Suprapubic skin (tissue), 4 donors: ENCODE measurements at places on chromosomes 5 and 9. TPM values are rescaled to one million over a fixed set of nuclear protein-coding genes. Genes with fewer than 3 reads are reported as not detected.

DNA sequence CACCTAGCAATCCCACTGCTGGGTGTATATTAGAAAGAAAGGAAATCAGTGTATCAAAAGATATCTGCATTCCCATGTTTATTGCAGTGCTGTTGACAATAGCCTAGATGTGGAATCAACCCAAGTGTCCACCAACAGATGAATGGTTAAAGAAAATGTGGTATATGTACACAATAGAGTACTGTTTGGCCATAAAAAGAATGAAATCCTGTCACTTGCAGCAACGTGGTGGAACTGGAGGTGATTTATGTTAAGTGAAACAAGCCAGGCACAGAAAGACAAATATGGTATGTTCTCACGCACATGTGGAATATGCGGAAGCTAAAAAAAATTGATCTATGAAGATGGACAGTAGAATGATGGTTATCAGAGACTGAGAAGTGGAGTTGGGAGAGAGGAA lies 221.6 kb upstream of the DAP start:
- no peak for DNase-seq

The IL4 gene
- not detected for total RNA-seq

- DNase-seq, result no peak
These were observed 58.2 kb downstream of the CRB2 start for GRCh38 chr9:123414204-123414603.

- no peak for DNase-seq
These were observed 9.1 kb upstream of the EGFLAM start for GRCh38 chr5:38249301-38249700.

DNA sequence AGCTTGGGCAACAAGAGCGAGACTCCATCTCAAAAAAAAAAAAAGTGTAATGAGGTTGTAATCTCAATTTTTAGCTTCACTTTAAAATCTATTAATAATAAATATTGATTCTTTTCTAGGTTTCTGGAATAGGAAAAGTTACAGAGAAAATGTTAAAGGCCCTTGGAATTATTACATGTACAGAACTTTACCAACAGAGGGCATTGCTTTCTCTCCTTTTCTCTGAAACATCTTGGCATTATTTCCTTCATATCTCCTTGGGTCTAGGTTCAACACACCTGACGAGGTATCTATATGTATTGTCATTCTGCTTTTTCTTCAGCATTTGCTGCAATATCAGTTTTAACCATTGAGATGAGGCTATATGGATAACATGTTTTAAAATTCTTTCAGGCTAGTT lies 26.6 kb upstream of the ANKDD1B start:
- DNase-seq, result no peak

The SPINK6 gene
- 2.3 TPM for total RNA-seq

GRCh38 chr5:96743065-96743768 lies 64.5 kb downstream of the ERAP1 start:
- DNase-seq, result no peak

DNA sequence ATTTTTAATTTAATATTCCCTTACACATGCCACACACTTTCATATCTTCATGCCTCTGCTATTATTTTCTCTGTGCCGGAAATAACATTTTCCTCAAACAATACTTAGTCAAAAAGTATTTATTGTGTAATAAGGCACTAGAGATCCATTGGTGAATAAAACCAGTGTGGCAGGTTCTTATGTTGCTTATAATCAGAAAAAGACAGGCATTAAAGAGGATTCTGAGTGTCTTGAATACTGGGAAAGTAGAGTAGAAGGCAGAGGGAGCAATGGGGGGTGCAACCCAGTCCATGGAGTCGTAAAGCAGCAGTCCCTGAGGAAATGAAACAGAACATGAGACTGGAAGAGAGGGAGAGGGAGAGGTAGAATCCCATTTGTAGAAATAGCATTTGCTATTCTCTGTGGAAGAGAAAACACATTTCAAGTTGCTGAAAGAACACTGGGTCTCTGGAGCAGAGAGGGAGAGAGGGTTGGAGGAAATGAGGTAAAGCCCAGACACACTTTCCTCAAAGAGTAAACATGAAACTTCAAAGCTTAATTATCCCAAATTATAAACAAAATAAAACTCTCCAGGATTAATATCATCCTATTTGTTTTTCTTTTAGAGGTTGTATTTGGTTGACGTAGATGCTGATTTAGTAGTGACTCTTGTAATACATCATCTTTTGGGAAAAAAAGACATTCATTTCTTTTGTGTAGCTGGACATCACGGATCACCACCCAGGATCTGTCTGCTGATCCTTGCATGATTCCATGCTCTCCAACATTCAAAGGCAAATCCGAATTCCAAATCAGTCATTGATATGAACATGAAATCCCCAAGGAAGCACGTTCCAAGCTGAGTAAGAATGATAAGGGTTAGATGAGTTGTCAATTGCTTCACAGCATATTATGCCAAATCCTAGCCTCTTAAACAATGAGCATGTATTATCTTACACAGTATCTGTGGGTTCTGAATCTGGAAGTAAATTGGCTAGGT lies 37.4 kb upstream of the GRAMD2B start:
- DNase-seq, result no peak

- no peak for DNase-seq
These were observed 145.3 kb downstream of the PLK2 start for GRCh38 chr5:58314356-58315210.

The CCL27 gene
- 169 TPM for total RNA-seq

- no peak for DNase-seq
These were observed 116.5 kb upstream of the MSX2 start for GRCh38 chr5:174607916-174608315.

GRCh38 chr5:31442058-31442745 lies 89.7 kb downstream of the DROSHA start:
- DNase-seq, result no peak

GRCh38 chr5:179786861-179787260 lies 6.9 kb upstream of the LTC4S start:
- DNase-seq, result no peak

- DNase-seq, result no peak
These were observed 70.2 kb upstream of the CTSL start for GRCh38 chr9:87655731-87656130.

DNA sequence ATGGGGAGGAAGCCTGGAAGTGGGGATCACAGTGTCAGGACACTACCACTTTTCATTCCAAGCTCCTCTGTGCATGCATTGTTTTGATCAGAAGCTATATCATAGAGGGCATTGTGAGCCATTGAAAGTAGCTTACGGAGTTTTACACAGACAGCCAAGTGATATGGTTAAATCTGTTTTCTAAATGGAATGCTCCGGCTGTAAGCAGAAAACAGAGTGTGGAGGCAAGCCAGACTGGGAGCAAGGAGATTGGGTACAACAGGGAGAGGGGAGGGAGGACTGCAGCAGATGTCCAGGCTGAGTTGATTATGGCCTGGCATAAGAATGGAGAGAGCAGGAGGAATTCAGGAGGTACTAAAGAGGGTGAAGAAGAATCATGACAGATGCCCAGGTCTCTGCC lies 15.5 kb upstream of the SOWAHA start:
- peak; percentile 24 for DNase-seq

- no peak for DNase-seq
These were observed 36.0 kb downstream of the PRDM6 start for GRCh38 chr5:123124859-123125595.

The MCIDAS gene
- total RNA-seq, result not detected

DNA sequence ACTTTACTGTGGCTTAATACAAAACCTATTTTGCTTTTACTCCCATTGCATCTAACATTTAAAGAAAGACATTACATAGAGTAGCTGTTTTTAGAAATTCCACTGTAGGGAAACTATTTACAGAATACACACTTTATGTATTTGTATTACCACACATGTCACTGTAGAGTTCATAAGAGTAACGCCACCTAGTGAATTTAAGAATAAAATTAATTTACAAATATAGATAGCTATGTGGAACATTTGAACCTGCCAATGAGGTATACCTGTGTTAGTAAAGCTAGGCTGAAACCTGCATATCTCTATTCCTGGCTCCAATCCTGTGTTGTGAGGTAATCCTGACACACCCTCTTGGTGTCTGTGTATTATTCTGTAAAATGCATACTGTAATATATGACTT lies 234.4 kb downstream of the MAST4 start:
- no peak for DNase-seq

- no peak for DNase-seq
These were observed 32.7 kb upstream of the TLR4 start for GRCh38 chr9:117671468-117671867.

DNA sequence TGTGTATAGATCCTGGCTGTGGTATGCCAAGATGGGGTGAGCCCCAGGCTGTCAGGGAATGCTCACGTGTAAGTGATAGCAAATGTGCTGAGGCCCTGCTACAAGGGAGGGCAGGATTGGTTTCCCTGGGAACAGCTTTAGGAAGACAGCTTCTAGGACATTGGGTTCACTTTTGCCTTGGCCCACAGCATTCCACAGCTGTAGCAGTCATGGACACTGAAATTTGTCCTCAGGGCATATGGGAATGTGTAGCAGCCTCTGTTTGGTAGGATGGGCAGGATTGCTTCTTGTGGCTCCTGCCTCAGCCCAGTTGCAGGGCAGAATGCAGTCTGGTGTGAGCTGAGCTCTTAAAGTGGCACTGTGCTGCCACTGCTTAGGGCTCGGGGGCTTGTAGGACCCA lies 1061.7 kb upstream of the WWC1 start:
- DNase-seq, result no peak

DNA sequence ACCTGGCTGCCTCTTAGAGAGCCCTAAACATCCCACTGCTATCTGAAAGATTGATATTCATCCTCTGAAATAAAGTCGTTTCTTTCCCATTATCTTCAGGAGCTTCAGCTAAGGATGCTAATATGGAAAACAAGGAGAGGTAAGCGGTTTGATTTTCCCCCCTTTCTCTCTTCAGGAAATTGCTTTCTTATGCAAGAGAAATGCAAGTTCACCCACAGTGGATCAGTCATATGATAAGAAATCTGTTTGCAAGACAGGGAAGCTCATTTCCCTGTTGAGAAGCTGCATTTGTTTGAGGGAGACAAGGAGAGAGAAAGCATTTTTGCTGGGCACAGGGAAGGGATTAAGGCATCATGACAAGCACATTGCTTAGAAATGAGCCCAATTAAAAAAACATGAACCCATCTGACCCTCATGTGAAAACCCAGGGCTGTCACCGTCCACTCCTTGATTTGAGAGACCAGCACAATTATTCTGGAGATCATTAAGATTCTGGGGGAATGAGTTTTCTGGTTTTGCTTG lies 53.7 kb upstream of the BOD1 start:
- no peak for DNase-seq

- DNase-seq, result no peak
These were observed 29.9 kb upstream of the PRSS3 start for GRCh38 chr9:33765411-33765810.

The PCDHGC5 gene
- total RNA-seq, result 4.3 TPM

DNA sequence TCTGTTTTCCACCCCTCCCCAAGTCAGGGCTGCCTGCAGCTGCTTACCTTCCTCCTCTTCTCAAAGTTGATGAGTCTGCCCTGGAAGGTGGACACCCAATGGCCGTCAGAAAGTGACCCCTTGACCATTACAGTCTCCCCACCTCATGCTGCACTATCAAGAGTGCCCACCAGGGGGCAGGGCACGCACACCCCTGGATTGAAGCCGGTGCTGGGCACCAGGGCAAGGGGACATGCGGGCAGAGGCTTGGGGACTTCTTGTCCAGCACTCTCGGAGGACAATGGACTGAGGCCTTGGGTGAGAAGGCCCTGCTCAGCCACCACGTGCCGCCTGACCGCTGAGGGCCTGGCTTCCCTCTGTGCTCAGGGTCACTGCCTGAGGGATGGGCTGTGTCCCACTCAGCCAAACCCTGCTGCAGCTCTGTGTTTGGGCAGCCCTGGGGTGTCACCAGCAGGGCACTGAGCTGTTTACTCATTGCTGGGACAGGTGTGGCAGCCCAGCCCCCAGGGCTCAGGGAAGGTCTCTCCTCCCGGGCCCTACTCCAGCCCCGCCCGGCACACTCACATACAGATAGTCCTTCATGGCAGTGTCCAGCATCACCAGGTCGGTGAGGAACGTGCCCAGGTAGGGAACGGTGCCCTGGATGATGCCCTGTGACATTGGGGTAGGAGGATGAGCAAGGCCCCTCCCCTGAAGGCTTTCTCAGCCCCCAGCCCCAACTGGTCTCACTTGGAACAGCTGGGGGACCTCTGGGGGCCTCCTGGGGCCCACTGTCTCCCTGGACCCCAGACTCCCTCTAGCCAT lies 17.7 kb downstream of the RALGDS start:
- no peak for DNase-seq

DNA sequence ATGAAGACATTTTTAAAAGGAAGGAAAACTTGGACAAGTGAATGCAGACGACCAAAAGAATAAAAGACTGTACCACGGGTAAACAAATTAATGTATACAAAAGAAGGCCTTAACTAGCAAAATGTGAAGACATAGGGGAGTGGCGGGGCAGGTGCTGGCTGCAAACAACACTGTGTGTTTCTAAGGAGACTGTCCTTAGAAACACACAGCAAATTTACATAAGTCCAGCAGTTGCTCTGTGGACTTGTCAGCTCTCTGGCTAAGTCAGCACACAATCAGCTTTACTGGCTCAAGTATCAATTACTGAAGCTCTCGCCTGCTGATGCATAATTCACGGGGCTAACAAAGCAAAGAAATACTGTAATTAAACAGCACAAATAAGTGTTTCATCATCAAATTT lies 24.8 kb downstream of the PTBP3 start:
- no peak for DNase-seq

The PLAC8L1 gene
- total RNA-seq, result not detected

DNA sequence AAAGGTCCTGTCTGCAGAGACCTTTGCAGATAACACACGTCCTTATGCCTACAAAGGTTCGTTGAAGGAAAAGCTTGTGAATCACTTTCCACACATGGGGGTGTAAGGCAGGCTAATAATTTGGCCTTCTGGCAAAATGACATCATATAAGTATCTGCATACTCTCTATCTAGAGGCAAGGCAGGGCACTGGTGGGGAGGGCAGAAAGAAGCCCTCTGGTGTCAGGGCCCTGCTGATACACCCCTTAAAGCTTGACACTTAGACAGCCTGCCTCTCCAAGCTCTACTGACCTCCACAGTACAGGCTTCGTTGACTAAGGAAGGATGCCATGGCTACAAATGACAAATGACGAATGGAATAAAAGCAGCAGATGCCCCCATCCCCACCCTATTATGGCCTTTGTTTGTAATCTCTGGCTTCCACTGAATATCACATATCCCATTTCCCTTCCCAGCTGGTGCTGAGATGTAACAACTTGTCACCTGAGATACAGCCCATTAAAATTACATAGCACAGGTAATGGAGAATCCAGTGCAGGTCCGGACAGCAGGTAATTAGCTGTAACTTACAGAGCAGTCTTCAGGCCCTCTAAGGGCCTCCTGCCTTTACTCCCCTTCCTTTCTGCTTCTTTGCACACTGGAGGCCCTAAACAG lies 76.9 kb upstream of the IFNK start:
- no peak for DNase-seq
